ENCODE measurements at places on chromosomes 7 and 10. TPM values are rescaled to one million over a fixed set of nuclear protein-coding genes. Genes with fewer than 3 reads are reported as not detected.

- H3K27ac ChIP-seq, result no peak overlapping the region
- no peaks in the 10 kb centered on the region for H3K4me1 ChIP-seq
- no peak for DNase-seq
- no peaks in the 10 kb centered on the region for H3K27me3 ChIP-seq
- H3K36me3 ChIP-seq, result no peaks in the 10 kb centered on the region
Observed at GRCh38 chr10:102007796-102008195, 48.2 kb downstream of the ARMH3 start.

Gene SVOPL
- not detected for total RNA-seq

Gene TMEM236
- 0.98 TPM for total RNA-seq

Gene PDE6C
- total RNA-seq, result not detected

DNA sequence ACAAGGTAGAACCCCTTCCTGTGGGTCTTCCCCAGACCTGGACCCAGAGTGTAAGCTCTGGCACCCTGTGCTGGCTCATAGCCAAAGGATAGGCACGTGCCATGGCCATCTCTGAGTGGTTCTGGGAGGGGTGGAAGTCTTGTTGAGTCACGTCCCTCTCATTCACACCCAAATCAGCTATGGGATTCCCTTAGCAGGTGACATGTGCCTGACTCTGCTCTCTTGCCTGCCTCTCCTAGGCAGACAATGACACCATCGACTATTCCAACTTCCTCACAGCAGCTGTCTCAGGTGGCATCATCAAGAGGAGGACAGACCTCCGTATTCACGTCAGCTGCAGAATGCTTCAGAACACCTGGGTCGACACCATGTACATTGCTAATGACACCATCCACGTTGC is 59.8 kb downstream of the C10orf120 start:
- H3K27me3 ChIP-seq, result no peaks in the 10 kb centered on the region
- no peaks in the 10 kb centered on the region for H3K36me3 ChIP-seq
- DNase-seq, result no peak
- H3K4me1 ChIP-seq, result no peaks in the 10 kb centered on the region
- no peak overlapping the region for H3K4me3 ChIP-seq
- H3K27ac ChIP-seq, result no peak overlapping the region

Gene GTPBP4
- total RNA-seq, result 34.7 TPM

- no peak overlapping the region for H3K4me3 ChIP-seq
- no peak for DNase-seq
- H3K27me3 ChIP-seq, result no peaks in the 10 kb centered on the region
- H3K36me3 ChIP-seq, result no peaks in the 10 kb centered on the region
- no peak overlapping the region for H3K27ac ChIP-seq
Observed at GRCh38 chr10:106082865-106083264, 1081.6 kb downstream of the SORCS1 start.

- DNase-seq, result no peak
- no peaks in the 10 kb centered on the region for H3K36me3 ChIP-seq
- no peak overlapping the region for H3K27ac ChIP-seq
- H3K27me3 ChIP-seq, result no peaks in the 10 kb centered on the region
Observed at GRCh38 chr7:26224359-26224758, 22.8 kb downstream of the CBX3 start.

GRCh38 chr7:131104596-131105293 is 222.9 kb upstream of the MKLN1 start:
- DNase-seq, result no peak
- H3K36me3 ChIP-seq, result no peaks in the 10 kb centered on the region
- H3K4me1 ChIP-seq, result peaks cover 47% of the 10 kb centered on the region
- H3K4me3 ChIP-seq, result peak overlapping the region; percentile 67

DNA sequence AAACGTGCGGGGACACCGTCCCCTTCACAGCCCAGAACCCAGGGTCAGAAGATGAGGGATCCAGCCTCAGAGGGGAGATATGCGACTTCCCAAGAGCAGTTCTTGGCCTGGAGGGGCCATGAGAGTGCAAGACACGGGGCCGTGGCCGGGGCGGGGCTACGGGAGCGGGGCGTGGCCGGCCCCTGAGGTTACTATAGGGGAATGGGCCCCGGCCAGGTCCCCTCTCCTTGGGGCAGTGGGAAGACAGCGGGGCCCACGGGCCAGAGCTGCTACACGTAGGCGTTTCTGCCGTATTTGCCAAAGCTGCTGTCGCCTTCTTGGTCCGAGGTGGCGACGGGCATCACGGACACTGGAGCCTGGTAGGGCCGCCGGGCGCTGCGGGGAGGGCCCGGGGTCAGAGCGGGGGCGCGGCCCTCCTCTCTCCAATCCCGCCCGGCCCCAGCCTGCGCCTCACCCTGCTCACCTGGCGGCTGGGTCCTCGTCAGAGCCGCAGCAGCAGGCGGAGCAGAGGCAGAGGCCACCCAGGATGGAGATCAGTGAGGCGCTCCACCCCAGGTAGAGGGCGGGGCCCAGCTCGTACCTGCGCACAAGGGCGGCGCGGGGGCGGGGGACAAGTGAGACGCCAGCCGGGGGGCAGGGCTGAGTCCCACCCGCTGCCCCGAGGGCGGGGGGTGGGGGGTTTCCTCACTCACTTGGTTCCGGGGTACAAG is 5.3 kb downstream of the CLDN15 start:
- H3K27ac ChIP-seq, result peak overlapping the region; percentile 23
- H3K27me3 ChIP-seq, result no peaks in the 10 kb centered on the region
- DNase-seq, result no peak
- no peaks in the 10 kb centered on the region for H3K4me1 ChIP-seq
- H3K36me3 ChIP-seq, result peaks cover 8% of the 10 kb centered on the region
- H3K4me3 ChIP-seq, result peak overlapping the region; percentile 21

DNA sequence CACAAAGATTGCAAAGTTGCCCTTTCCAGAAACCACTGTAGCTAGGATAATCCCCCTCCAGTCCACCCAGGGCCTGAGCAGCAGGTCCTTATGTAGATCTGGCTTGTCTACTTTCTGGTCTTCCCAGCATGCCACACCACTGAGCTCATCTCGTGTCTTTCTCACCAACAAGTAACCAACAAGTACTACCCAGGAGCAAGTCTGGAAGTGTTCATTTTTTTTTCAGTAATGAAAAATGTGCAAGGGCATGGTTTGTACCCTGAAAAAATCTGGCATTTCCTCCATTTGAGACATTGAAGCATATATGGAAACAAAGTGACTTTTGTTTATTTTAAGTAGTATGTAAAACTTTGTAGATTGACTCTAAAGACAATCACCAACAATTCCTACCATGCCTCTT is 120.8 kb downstream of the INHBA start:
- no peak for DNase-seq
- H3K4me1 ChIP-seq, result no peaks in the 10 kb centered on the region
- H3K27ac ChIP-seq, result no peak overlapping the region
- H3K36me3 ChIP-seq, result no peaks in the 10 kb centered on the region
- H3K4me3 ChIP-seq, result no peak overlapping the region
- H3K27me3 ChIP-seq, result no peaks in the 10 kb centered on the region

DNA sequence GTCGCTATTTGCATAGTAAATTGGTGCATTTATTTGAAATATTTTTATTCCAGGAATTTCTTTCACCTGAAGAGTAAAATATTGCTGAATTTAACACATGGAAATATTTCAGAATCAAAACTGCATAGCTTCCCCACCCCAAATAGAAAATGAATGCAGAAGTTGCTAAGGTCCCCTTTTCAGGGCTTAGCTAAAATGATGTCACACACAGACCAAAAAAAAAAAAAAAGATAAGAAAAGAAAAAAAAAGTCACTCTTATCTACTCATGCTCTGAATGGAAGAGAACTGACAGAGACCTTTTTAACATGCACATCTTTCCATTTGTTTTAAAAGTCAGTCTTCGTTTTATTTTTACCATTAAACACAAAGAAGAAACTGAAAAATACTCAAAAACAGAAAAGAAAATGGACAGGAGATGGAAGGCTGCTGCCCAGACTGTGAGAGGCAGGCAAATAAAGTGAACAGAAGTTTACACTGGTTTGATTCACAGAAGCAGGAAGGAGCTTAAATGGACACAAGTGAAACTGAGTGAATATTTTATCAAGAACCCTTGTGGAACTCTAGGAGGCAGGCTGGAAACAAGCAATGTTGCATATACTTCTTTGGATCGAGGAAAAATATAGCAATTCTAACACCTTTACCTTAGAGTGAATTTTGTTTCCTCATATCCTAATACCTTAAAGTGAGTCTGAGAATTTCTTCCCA is 32.0 kb downstream of the PSMC2 start:
- no peak for DNase-seq
- H3K27me3 ChIP-seq, result no peaks in the 10 kb centered on the region
- no peaks in the 10 kb centered on the region for H3K36me3 ChIP-seq
- H3K27ac ChIP-seq, result no peak overlapping the region
- H3K4me1 ChIP-seq, result no peaks in the 10 kb centered on the region

DNA sequence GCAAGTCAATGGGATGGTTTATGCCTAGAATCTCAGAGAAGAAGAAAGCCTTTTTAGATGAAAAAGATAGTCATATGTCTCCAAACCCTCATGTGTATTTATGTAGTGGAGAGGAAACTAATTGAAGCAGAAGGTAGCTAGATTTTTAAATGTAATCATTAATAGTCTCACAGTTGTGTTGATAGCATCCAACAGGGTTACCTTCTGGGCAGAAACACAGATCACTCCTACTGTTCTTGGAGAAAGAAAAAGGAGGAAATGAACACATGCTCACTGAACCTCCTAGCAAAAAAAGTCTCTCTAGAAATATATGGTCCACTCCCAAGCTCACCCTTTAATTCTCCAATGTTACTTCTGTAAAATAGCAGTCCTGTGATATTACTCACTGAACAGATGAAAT is 777.2 kb upstream of the C7orf33 start:
- H3K36me3 ChIP-seq, result no peaks in the 10 kb centered on the region
- H3K4me3 ChIP-seq, result no peak overlapping the region
- no peak for DNase-seq
- H3K4me1 ChIP-seq, result no peaks in the 10 kb centered on the region
- H3K27me3 ChIP-seq, result no peaks in the 10 kb centered on the region
- H3K27ac ChIP-seq, result no peak overlapping the region

- no peak for DNase-seq
- H3K36me3 ChIP-seq, result peaks cover 23% of the 10 kb centered on the region
- no peak overlapping the region for H3K4me3 ChIP-seq
Observed at GRCh38 chr10:113856563-113856962, 2.1 kb downstream of the NHLRC2 start.

DNA sequence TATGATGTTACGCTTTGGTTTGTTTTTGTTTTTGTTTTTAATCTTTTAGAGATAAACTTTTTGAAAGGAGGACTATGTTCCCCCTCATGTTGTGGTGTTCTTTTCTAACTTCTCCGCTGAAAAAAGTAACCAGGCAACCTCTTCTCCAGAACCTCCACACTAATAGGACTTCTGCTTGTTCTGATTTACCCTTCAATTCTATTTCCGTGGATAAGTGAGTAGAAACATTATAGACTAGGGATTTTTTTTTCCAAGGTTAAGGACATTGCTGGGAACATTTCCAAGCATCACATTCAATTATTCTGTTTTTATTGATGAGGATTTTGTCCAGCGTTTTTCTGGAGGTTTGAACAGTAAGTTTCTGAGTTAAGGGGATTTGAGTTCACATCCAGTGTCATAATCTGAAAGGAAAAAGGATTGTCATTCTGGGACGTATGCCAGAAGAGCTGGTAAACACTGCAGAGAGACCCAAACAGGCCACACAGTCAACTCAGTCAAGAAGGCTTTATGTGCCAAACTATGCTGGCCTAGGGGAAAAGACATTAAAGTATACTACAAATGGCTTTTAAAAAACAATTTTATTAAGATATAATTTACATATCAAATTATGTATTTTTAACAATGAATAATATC is 28.3 kb upstream of the RALA start:
- no peaks in the 10 kb centered on the region for H3K27me3 ChIP-seq
- no peaks in the 10 kb centered on the region for H3K36me3 ChIP-seq
- H3K27ac ChIP-seq, result no peak overlapping the region
- no peak overlapping the region for H3K4me3 ChIP-seq
- no peak for DNase-seq

DNA sequence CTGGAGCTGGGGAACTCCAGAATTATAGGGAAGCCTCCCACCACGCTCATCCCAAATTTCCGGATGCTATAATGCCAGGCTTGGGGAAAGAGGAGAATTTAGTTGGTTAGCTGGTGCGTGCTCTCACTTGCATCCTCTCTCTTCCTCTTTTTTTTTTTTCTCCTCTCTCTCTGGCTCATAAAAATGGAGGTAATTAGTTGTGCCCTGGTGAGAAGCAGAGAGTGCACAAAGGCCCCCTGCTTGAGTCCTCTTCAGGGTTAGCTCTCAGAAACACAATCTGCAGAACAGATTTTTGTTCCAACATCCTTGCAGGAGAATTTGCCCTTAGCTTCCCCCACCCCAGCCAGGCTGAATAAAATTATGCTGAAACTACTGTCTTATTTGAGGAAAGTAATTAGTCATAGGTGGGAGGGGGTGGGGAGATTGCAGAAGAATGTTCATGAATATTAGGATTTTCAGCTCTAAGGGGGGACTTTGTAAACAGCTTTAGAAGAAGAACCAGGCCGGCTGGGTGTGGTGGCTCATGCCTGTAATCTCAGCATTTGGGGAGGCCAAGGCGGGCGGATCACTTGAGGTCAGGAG is 7.6 kb downstream of the SERPINE1 start:
- H3K27me3 ChIP-seq, result no peaks in the 10 kb centered on the region
- DNase-seq, result no peak
- H3K27ac ChIP-seq, result no peak overlapping the region

Gene ASZ1
- total RNA-seq, result not detected

Gene PGAM2
- 355 TPM for total RNA-seq

DNA sequence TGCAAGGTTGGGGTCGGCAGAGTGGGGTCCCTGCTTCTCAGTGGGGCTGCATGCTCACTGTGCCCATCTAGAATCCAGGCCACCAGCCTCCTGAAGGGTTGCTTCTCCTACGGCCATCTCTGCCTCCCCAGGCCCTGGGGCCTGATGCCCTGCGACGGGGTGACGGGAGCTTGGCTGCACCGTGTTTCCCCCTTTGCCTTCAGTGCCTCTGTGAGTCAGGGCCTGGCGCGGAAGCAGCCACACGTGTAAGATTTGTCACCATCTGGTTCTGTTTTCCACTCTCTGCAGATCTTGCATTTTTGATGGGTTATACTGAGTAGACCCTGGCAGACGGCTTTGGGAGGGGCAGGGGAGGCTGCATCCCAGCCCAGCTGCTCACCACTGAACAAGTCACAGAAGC is 7.2 kb downstream of the ADAMTS14 start:
- H3K4me3 ChIP-seq, result no peak overlapping the region
- no peaks in the 10 kb centered on the region for H3K4me1 ChIP-seq
- H3K27me3 ChIP-seq, result peaks cover 12% of the 10 kb centered on the region
- H3K27ac ChIP-seq, result no peak overlapping the region

Gene AHR
- 12.9 TPM for total RNA-seq

DNA sequence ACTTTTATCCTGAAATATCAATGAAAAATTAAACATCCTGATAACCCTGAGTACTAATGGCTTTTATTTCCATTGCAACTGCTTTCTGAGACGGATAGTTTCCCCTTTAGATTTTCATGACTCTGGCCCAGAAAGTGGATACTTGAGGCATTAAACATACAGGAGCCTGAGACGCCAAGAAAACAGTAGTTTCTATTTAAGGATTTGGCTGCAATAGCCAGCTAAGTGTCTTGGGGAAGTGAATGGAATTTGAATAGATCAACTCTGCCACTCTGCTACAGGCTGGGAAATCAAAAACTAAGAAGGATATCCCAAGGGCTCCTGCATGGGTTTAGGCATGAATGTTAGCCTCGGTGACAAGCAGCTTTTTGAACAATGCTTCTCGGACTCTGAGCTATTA is 24.7 kb upstream of the GPAM start:
- DNase-seq, result no peak
- H3K4me1 ChIP-seq, result peaks cover 7% of the 10 kb centered on the region
- no peaks in the 10 kb centered on the region for H3K36me3 ChIP-seq

GRCh38 chr10:119705434-119705831 is 20.4 kb upstream of the INPP5F start:
- no peak overlapping the region for H3K4me3 ChIP-seq
